Right atrium auricular region (tissue), 2 donors: ENCODE measurements at places on chromosomes 5 and 9.

- no peak for DNase-seq
Measured at GRCh38 chr5:43609752-43610151, 6.8 kb downstream of the NNT start.

DNA sequence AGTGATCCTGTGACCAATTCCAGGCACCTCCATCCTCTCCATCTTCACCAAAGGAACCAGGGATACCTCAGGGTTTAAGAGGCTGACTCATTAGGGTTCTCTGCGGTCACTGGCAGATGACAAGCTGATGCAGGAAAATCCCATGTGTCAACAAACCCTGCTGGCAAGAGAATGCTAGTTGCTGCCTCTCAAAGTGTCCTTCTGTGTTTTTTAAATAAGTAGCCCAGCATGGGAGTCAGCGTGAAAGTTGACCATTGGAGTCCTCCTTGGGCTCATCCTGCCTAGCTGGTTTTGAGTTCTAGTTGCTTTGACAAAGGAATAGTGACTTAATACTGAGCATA is 200.2 kb downstream of the SLIT3 start:
- no peak for DNase-seq

DNA sequence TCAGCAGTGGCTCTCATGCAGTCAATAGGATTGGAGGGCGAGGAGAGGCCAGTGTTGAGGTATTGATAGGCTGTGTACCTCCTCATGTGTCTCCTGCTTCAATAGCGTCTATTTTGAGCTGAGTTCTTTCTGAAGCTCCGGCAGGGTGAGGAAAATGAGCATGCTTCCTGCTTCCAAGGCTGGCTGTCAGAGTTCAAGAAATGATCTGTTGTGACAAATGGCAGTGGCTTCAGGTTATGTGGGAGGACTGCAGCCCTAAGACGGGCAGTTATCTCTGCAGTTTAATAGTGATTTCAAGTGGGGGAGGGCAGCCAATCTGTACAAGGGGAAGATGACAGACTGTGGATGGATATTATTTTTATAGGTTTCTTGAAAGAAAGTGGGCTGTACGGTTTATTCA is 54.0 kb upstream of the CXCL14 start:
- DNase-seq, result peak; percentile 16

GRCh38 chr9:130301483-130302286 is 36.1 kb downstream of the HMCN2 start:
- peak; percentile 84 for DNase-seq

DNA sequence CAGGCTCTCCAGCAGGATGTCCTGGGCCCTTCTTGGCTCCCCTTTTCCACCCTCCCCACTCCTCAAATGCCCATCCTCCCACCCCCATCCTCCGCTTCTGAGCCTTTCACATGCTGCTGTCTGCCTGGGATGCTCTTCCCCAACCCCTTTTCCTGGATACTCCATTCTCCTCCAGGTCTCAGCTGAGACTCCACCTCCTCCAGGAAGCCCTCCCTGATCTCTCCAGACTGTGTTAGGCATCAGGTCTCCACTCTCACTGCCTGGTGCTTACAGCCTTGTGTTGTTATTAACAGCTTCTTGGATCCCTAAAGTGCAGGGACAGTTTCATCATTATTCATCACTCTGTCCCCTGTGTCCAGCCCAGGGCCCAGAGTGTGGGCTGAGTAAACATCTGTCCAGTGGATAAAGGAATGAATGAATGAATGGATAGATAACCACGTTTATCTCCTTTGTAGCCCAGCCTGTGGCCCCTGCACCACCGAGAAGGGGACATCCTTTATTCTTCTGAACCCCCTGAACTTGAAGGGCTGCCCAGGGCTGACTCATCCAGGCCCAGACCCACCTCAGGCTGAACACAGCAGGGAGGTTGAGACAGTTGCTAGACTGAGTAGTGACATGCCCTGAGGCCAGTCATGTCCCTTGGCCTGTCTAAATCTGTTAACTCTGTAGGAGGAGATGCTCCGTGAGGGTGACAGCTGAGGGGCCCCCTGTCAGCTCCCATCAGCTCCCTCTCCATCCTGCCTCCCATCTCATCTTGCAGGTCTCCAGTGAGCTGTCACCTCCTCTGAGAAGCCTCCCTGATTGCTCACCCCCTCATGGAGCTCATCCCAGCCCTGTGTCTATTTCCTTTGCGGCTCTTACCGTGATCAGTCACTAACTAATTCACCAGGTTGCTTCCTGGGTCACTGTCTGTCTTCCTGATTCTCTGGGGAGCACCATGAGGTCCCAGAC is 14.6 kb upstream of the LAMC3 start:
- no peak for DNase-seq

GRCh38 chr5:124034083-124034700 is 522.2 kb downstream of the CSNK1G3 start:
- DNase-seq, result no peak

GRCh38 chr9:112866662-112867274 is 23.9 kb downstream of the SLC46A2 start:
- DNase-seq, result no peak

- DNase-seq, result no peak
Measured at GRCh38 chr5:38121420-38121819, 136.9 kb upstream of the EGFLAM start.

GRCh38 chr5:149731332-149731616 is 1.2 kb downstream of the PPARGC1B start:
- DNase-seq, result no peak

GRCh38 chr5:172695232-172696054 is 54.4 kb downstream of the NEURL1B start:
- no peak for DNase-seq

GRCh38 chr5:148687427-148687826 is 33.1 kb upstream of the HTR4 start:
- no peak for DNase-seq

- no peak for DNase-seq
Measured at GRCh38 chr9:134852906-134853654, 27.5 kb upstream of the FCN2 start.

DNA sequence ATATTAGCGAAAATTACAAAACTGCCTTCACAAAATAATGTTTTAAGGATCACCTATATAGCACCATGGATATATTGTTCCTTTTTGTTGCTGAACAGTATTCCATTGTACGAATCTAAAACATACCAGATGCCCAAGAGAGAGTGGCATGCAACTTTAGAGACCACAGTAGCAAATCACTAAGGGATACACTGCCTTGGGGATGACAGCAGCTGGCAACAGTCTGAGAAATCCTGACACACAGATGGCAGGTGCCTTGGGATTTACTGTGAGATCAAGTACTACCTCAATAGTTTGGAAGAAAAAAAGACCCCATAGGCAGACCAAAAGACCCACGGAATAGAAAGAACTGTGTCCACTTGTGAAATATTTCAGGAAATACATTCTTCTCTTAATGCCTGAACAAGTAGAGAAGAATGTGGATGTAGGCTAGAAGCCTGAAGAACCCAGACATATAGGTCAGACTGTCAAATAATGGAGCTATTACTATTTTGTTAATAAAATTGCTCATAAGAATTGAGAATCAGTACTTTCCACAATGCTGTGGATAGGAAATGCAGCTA is 53.4 kb downstream of the PLPP1 start:
- DNase-seq, result no peak

DNA sequence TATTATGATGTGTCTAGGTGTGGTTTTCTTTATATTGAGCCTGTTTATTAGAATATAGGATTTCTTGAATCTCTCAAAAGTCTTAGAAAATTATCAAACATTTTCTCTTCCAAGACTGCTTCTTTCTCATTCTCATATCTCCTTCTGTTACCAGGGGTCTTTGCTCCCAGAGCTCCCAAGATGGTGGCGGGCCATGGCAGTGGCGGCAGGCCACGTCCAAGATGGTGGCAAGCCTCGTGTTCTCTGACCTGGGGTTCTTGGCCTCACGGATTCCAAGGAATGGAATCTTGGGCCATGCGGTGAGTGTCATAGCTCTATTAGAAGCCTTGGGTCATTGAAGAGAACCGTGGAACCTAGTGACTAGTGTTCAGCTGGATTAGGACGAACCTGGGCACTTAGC is 248.9 kb downstream of the SMARCA2 start:
- DNase-seq, result no peak

DNA sequence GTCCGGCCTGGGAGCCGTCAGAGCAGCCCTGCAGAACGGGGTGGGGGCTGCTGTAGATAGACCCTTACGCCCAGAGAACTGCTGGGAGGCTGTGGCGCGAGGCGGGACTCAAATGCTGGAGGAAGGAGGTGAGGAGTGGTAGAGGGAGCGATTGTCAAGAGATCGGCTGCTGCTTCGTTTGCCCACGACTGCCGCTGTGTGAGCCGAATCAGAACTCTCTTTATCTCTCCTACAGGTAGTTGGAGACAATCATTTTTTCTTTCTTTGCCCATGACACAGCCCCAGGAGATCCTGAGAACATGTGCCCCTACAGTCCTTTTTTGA is 456 bp downstream of the ZNF79 start:
- DNase-seq, result no peak

DNA sequence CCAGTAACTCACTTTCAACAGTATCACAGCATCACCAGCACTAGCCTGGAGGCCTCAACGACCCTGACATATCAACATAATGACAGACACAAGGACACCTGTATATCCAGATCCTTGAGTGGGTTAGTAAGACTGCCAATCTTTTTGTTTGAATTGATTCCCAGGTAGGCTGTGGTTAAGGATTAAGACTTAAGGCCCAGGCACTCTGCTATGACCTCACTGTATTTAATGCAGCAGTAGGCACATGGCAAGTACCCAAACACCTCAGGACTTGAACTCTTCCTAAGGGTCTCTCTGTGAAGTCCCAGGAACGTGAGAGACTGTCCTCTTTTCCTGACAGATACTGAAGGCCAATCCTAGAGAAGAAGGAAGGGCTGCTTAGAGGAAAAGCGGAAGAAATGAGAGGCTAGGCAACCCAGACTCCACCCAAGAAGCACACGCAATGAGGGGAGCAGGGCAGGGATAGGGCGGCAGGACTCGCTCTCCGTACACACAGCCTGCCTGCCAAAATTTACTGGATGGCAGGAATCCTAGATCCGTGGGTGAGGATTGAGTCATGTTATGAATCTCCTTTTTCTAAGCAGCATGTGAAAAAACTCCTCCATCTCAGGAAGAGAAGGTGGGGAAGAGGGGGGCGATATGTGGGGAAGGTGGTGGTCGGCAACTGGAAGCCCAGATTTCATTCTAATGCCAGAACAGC is 93.4 kb downstream of the SIL1 start:
- DNase-seq, result peak; percentile 72

DNA sequence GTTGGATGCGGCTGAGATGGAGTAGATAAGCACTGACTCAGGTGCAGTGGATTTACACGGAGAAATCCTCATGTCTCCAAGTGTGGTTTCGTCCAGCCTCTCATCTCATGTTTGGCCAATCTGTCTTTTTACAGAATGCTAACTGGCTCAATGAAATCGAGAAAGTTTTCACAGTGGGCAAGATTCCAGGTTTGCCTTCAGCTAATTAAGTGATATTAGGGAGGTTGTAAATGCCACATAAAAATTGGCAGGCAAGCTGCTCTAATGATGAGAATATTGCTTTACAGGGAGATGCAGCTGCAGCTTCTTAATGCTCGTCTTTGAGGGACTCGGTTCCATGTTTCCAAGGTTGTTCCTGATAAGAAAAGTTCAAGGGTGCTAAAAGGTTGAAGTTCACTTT is 23.7 kb downstream of the BARHL1 start:
- DNase-seq, result no peak

DNA sequence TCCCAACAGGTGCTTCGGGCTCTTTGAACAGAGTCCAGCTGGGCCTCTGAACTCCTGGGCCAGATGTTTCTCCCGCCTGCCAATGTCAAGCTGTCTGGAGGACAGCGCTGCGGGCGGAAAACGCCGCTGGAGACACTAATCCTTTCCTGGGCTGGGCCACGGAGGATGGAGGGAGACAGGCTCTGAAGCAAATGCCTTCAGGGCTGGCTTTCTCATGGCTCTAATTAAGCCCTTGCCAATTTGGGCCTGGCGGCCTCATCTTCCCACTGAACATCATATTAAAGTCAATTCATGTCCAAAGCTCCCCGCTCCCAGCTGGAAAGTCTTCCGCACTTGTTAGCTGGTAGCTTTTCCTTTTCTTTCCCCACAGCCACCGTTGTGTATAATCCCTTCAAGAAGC is 72.7 kb downstream of the NTNG2 start:
- DNase-seq, result no peak
